Osteoblast (primary cell): ENCODE measurements at places on chromosomes 13 and 19. TPM values are rescaled to one million over a fixed set of nuclear protein-coding genes. Genes with fewer than 3 reads are reported as not detected.

- peaks cover 32% of the 10 kb centered on the region for H3K4me1 ChIP-seq
- no peak for DNase-seq
- no peaks in the 10 kb centered on the region for H3K27me3 ChIP-seq
- peak overlapping the region; percentile 97 for H3K4me3 ChIP-seq
- peak overlapping the region; percentile 85 for H3K27ac ChIP-seq
Measured at GRCh38 chr19:55675661-55676354, 782 bp downstream of the EPN1 start.

- peaks cover 21% of the 10 kb centered on the region for H3K4me1 ChIP-seq
- peak; percentile 94 for DNase-seq
- H3K4me3 ChIP-seq: no peak overlapping the region
- H3K27me3 ChIP-seq: no peaks in the 10 kb centered on the region
Measured at GRCh38 chr19:756236-756635, 5.3 kb downstream of the MISP start.

DNA sequence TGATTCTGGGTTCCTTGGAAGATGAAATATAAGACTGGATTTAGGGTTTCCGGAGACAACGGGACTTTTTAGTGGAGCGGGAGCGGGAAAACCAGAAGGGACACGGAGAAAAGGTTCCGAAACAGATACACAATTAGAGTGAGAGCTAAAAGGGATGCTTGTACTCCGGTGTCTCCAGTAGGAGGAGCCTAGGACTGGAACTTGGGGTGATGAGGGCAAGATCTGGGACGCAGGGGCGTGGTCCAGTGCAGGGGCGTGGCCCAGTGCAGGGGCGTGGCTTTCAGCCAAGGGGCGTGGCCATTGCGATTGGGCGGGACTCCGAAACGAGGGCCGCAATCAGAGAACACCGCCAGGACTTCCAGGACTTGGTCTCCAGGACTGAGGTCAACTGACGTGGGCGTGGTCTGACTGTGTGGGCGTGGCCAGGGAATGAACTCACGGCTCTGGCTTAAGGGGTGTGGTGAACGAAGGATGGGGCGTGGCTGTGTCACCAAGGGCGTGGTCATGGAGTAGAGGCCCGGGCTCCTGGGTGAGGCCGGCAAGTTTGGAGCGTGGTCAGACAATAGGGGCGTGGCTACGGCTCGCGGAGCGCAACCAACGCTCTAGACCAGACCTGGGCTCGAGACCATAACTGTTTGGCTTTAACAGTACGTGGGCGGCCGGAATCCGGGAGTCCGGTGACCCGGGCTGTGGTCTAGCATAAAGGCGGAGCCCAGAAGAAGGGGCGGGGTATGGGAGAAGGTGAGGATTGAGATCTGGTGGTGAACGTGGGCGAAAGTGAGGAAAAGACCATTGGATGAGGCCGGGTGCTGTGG lies at the start of gene DKKL1:
Gene DKKL1, plus strand, starts transcription at position 610 of the 815 bp plus-strand sequence. Its CDS starts 122 bp downstream, at position 732.
- H3K36me3 ChIP-seq: no peaks in the 10 kb centered on the region
- peak within 1 kb of the TSS; percentile 62 for H3K27ac ChIP-seq
- DNase-seq: peak; percentile 98
- H3K4me1 ChIP-seq: peaks cover 12% of the 10 kb centered on the region
- H3K27me3 ChIP-seq: no peaks in the 10 kb centered on the region

DNA sequence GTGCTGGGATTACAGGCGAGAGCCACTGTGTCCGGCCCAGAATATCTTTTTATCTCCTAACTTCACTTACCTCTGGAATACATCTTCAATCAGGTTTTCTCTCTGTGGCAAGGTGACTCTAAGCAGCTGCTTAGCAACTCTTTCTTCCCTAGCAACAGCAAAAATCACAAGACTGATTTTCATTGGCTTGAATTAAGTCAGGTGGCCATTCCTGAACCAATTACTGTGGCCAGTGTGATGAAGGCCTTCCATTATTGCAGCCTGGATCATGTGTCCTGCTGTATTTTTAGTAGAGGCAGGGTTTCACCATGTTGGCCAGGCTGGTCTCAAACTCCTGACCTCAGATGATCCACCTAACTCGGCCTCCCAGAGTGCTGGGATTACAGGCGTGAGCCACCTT lies 9.0 kb upstream of the LTBP4 start:
- H3K4me1 ChIP-seq: peaks cover 20% of the 10 kb centered on the region
- no peaks in the 10 kb centered on the region for H3K27me3 ChIP-seq
- peaks cover 10% of the 10 kb centered on the region for H3K36me3 ChIP-seq
- peak; percentile 94 for DNase-seq
- no peak overlapping the region for H3K27ac ChIP-seq

GRCh38 chr19:42132851-42133528 lies 744 bp upstream of the POU2F2 start:
- no peaks in the 10 kb centered on the region for H3K36me3 ChIP-seq
- peak; percentile 96 for DNase-seq
- peaks cover 6% of the 10 kb centered on the region for H3K27me3 ChIP-seq
- no peak overlapping the region for H3K27ac ChIP-seq
- H3K4me1 ChIP-seq: peaks cover 19% of the 10 kb centered on the region

DNA sequence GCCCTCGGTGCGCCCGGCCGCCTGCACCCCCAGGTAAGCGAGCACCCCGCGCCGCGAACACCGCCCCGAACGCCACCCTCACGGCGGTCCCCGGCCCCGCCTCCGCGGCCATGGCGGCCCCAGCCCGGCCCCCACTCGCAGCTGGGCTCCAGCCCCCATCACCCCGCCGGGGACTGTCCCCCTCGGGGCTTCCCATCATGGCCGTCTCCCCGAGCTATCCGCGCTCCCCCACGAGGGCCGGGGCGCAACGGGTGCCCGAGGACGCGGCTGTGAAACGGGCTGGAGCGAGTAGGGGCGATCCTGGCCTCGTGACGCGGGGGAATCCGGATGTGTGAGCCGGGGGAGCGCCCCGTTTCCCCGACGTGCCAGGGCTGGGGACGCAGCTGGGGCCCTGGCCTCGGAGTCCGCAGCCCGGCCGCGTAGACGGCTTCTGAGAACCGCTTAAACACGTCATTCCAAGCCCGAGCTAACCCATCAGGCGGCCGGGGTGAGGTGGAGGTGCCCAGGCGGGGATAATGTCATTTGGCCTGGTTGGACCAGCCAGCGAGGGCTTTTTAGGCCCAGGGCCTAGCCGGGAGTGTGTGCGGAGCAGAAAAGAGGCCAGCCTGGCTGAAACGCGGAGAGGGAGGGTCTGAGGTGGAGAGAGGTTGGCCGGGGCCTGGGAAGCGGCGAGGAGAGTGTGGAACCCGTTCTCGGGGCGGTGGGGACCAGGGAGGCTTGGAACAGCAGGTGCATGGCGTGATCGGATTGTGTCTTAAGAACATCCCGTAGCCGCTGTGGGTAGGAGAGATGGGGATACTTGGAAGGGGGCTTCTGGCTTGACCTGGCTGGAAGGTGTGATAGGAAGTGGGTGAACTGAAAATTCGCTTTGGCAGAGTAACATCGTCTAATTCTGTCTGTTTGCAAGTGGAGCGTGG lies 550 bp downstream of the CERS4 start:
- no peak overlapping the region for H3K27ac ChIP-seq
- peaks cover 27% of the 10 kb centered on the region for H3K27me3 ChIP-seq
- DNase-seq: peak; percentile 78
- no peaks in the 10 kb centered on the region for H3K4me1 ChIP-seq
- no peaks in the 10 kb centered on the region for H3K36me3 ChIP-seq

DNA sequence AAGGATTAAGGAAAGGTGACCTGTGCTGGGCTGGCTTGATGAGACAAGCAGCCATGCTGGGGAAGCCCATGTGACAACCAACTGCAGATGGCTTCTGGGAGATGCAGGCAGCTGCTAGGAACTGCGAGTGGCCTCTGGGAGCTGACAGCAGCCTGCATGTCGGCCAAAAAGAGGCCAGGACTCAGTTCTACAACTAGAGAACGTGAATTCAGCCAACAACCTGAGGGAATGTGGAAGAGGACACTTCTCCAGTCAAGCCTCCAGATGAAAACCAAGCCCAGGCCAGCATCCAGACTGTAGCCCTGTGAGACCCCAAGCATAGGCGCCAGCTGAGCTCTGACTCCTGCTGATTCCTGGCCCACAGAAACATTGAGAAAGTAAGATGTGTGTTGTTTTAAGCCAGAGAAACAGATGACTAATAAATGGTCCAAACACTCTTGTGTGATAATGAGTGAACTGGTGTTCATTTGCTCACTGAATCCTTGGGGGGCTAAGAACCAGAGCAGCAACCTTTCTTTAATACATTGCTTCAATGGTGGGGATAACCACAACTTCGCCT lies 45.0 kb downstream of the SLC7A1 start:
- H3K27ac ChIP-seq: peak overlapping the region; percentile 25
- no peak for DNase-seq
- H3K4me1 ChIP-seq: peaks cover 7% of the 10 kb centered on the region
- no peaks in the 10 kb centered on the region for H3K27me3 ChIP-seq

- H3K36me3 ChIP-seq: no peaks in the 10 kb centered on the region
- no peak overlapping the region for H3K4me3 ChIP-seq
- H3K27ac ChIP-seq: no peak overlapping the region
- no peaks in the 10 kb centered on the region for H3K27me3 ChIP-seq
- H3K4me1 ChIP-seq: no peaks in the 10 kb centered on the region
Measured at GRCh38 chr13:64371045-64371444, 2859.1 kb downstream of the PCDH9 start.

- no peak overlapping the region for H3K27ac ChIP-seq
- no peaks in the 10 kb centered on the region for H3K36me3 ChIP-seq
- H3K4me3 ChIP-seq: no peak overlapping the region
- DNase-seq: no peak
- no peaks in the 10 kb centered on the region for H3K4me1 ChIP-seq
Measured at GRCh38 chr13:41631296-41631965, 174.1 kb downstream of the RGCC start.

MRPL34 gene
- total RNA-seq: 21.8 and 40.5 TPM in 2 replicates

GRCh38 chr19:48859711-48860572 lies 8.5 kb downstream of the PLEKHA4 start:
- no peaks in the 10 kb centered on the region for H3K27me3 ChIP-seq
- peaks cover 47% of the 10 kb centered on the region for H3K36me3 ChIP-seq
- DNase-seq: peak; percentile 18
- no peak overlapping the region for H3K4me3 ChIP-seq

DNA sequence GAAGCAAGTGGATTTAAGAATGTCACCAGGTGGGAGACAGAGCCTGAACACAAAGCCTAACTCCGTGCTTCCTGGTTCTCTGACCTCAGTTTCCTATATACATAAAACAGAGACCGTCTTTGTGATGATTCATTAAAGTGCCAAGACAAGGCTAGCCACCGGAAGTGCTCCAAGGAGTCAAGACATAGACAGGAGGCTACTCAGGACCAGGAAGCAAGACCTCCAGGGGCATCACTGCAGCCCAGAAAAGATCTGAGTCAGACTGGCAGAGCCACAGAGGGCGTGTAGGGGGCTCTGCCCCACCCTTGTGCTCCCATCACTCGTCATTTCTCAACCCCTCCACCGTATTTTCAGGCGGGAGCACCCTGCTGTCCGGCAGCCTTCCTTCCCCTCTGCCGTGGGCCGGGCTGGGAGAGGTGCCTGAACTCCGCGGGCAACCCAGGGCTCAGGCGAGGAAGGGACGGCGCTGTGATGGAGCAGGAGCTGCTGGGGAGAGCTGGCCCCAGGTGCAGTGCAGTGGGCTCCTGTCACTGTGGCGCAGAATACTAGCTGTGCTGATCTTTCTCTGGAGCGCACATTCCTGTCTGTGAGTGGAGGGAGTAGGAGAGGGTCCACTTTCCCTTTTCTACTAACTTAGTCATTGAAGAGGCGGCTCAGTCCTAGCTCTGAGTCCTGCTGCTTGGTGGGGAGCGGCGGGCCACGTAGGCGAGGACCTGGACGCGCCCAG lies 134.7 kb upstream of the GPR12 start:
- no peaks in the 10 kb centered on the region for H3K4me1 ChIP-seq
- H3K27ac ChIP-seq: no peak overlapping the region
- DNase-seq: peak; percentile 31
- H3K36me3 ChIP-seq: no peaks in the 10 kb centered on the region

DNA sequence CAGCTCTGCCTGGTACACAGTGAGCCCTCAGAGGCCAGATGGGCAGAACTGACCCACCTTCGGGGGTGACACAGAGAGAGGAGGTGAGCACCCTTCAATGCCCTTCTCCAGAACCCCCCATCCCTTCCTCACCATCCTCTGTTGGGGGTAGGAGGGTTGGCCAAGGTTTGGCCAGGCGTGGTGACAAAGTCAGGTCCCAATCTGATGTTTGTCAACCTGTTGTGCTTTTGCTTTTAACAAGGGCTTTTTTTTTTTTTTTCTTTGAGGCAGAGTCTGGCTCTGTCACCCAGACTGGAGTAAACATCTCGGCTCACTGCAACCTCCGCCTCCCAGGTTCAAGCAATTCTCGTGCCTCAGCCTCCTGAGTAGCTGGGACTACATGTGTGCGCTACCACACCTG lies 7.3 kb downstream of the PTGIR start:
- H3K4me1 ChIP-seq: peaks cover 45% of the 10 kb centered on the region
- DNase-seq: no peak
- no peak overlapping the region for H3K4me3 ChIP-seq
- no peaks in the 10 kb centered on the region for H3K27me3 ChIP-seq

DNA sequence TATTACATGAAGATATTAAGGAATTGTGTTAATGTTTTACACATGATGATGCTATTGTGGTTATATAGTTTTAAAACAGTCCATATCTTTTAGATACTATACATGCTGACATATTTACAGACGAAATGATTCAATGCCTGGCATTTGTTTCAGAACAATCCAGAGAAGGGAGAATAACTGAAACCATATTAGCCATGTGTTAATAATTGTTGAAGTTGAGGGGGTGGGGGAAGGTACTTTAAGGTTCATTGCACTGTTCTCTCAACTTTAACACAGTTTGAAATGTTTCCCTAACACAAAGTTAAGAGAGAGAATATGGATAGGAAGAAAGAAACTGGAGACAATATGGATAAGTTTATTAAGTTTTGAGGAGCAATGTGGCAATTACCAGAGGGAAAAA lies 5.8 kb downstream of the CRYL1 start:
- DNase-seq: no peak
- H3K27me3 ChIP-seq: no peaks in the 10 kb centered on the region
- H3K36me3 ChIP-seq: no peaks in the 10 kb centered on the region
- no peak overlapping the region for H3K4me3 ChIP-seq
- no peak overlapping the region for H3K27ac ChIP-seq

CYP2S1 gene
- total RNA-seq: not detected in 2 replicates

- no peaks in the 10 kb centered on the region for H3K27me3 ChIP-seq
- H3K4me3 ChIP-seq: no peak overlapping the region
- no peaks in the 10 kb centered on the region for H3K36me3 ChIP-seq
- H3K4me1 ChIP-seq: no peaks in the 10 kb centered on the region
- no peak overlapping the region for H3K27ac ChIP-seq
Measured at GRCh38 chr19:16017138-16017490, 59.2 kb upstream of the TPM4 start.

GRCh38 chr19:12891553-12892021 lies 627 bp downstream of the GCDH start:
- H3K4me1 ChIP-seq: peaks cover 13% of the 10 kb centered on the region
- DNase-seq: peak; percentile 59
- H3K27ac ChIP-seq: peak overlapping the region; percentile 65

KPNA3 gene
- 42.0 and 43.6 TPM in 2 replicates for total RNA-seq

DNA sequence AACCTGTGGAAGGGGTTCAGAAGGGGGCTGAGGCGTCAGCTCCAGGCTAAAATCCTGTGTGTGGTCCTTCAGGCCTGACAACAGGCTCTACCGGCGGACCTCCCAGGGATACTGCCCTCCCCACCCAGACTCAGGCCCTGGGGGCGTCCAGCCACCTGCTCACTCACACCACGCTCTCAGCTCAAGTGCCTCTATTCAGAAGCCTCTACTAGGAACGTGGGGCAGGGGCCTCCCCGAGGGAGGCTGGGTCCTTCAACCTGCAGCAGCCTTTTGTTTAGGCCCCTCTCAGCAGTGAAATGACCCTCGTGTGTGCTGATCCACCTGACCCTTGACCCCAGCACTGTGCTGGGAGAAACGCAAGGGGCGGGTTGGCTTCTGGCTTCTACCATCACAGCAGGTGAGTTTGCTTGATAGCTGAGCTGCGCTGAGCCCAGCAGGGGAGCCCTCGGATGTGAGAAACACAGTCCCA lies 10.6 kb downstream of the PLPP2 start:
- no peak overlapping the region for H3K4me3 ChIP-seq
- H3K4me1 ChIP-seq: no peaks in the 10 kb centered on the region
- peak; percentile 27 for DNase-seq
- H3K36me3 ChIP-seq: no peaks in the 10 kb centered on the region
- no peak overlapping the region for H3K27ac ChIP-seq
- H3K27me3 ChIP-seq: peaks cover 6% of the 10 kb centered on the region

MEIOSIN gene
- not detected in 2 replicates for total RNA-seq
